ENCODE measurements at places on chromosomes 3 and 15.

GRCh38 chr15:89116404-89116803 lies 28.1 kb downstream of the ABHD2 start:
- no peak for DNase-seq

- no peak for DNase-seq
These were observed 214.3 kb upstream of the LINGO1 start for GRCh38 chr15:77846986-77847385.

- DNase-seq = no peak
These were observed 236.2 kb upstream of the THBS1 start for GRCh38 chr15:39344662-39345141.

DNA sequence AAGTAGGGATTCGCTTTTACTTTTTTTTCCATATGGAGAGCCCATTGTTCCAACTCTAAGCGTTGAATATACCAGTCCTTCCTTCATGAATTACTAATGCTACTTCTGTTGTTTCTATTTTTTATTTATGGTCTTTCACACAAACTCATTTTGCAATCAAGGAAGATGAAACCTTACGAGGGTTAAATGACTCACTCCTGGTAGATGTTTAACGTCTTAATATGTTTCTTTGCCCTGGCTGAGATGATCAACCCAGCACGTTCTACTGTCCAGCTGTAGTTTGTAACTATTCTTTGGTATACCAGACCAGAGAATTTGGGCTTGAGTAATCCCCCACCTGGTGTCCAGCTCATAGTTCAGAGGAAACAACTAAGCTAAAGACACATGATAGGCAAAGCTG lies 23.1 kb downstream of the CDCP1 start:
- DNase-seq = no peak

DNA sequence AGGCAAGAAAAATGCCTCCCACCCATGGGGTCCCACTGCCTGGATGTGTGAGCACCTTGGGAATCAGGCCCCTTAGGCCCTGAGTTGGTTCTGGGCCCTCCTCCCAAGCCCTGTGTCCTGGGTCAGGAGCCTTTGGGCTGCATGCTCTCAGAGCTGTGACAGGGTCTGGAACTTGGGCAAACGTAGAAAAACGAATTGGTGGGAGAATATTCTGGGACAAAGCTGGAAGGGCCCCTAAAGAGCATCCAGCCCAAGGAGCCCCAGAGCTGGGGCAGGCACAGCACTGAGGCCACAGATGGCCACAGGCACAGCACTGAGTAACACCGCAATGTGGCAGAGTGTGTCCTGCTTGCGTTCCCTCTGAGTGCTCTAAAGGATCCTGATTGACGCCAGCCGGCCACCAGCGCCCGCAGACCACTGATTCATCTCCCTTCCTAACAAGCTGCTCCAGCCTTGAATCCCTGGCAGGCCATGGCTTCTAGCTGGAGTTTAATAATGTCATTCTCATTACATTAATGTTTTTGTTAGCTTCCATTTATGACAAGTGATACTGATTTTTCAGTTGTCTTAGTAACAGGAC lies 18.6 kb upstream of the SEC13 start:
- DNase-seq = no peak

DNA sequence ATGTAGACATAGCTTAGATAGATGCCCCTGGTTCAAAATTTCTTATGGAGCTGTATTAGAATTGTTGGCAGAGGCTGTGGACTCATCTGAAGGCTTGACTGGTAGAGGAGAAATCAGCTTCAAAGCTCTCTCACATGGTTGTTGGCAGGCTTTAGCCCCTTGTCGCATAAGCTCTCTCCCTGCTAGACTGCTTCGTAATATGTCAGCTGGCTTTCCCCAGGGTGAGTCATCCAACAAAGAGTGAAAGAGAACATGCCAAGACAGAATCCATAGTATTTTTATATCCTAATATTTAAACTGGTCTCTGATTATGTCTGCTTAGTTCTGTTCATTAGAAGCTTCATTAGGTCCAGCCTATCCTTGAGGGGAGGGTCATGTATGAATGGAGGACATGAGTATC lies 427.4 kb upstream of the NAALADL2 start:
- no peak for DNase-seq

DNA sequence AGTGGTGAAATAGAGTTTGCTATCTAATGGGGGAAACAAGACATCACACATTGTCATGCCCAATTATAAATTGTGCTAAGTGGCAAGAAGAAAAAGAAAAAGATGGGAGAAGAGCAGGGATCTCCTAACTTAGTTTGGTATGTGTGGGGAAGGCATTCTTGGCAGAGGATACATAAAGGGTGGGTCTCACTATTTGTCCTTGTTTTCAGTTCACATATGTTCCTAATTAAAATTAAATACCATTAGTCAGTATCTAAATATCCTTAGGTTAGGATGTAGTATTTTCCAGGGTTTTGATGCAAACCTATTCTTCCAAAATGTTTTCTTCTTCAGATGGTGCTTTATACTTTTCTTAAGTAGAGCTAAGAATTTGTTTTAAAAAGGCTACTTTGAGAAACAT lies 173.7 kb downstream of the B3GALNT1 start:
- DNase-seq = no peak

DNA sequence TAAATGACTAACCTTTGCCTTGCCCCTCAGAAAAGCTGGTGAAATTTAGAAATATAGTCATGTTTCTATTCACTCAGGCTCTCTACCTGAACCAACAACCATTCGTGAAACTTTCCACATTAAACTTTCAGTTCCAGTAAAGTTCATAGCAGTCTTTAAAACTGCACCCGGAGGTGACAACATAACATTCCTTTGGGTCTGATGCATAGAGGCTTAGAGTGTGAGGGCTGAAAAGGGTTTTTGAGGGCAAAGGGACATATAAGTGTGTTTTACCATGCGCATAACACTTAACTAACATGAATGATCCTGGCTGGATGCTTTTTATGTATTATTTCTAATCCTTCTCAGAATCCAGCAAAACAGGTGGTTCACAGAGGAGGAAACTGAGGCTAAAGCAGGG lies 471.7 kb upstream of the MCTP2 start:
- DNase-seq = no peak

DNA sequence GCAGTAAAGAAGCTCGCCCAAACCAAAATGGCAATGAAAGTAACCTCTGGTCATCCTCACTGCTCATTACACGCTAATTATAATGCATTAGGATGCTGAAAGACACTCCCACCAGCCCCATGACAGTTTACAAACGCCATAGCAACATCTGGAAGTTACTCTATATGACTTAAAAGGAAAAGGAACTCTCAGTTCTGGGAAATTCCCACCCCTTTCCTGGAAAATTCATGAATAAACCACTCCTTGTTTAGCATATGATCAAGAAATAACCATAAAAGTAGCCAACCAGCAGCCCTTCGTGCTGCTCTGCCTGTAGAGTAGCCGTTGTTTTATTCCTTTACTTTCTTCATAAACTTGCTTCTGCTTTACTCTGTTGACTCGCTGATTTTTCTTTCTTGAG lies 164.6 kb downstream of the SMAD6 start:
- DNase-seq = no peak

DNA sequence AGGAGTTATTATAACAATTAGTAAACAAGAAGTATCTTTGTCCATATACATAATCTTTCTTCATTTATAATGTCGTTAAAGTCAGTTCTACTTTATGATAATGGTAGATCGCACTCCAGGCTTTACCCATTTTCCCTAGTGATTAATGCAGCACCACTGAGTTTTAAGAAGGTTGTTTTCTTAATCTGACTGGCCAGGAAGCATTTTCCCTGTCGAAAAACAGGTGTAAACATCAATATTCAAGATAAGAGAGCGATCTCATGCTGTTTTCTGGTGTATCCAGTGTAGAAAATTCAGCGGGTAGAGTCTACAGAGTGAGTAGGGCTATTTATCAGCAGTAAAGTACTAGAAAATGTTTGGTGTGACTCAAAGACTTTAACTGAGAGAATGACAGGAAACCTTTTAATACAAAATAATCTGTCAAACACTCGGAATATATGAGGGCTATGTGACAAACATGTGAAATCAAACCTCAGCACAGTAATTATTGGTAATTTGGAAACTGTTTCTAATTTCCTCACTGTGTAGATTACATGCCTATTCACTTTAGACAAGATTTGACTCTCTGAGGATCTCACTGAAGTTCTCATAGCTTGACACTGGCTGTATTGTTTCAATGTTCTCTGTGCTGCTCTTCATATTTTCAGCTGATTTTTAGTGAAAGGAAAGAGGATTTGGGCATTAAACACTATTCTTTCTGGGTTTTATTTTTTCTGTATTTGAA lies 1013.2 kb downstream of the VGLL3 start:
- DNase-seq = no peak

DNA sequence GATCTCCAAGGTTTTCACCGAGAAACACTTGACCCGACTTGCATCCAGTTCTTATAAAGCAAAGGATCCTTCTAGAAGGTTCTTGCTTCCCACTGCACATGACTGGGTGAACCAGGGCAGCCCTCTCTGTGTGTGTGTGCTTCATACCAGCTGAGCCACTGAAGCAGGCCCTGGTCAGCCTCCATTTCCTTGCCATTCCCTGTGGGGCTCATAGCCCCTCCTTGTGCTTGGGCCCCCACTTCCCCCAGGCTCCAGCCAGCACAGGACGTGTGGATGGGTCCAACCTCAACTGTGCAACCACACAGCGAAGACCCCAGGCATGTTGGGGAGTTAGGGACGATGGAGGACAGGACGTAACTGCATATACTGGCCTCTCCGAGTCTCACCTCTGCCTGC lies 15.5 kb downstream of the KLF15 start:
- DNase-seq = no peak

DNA sequence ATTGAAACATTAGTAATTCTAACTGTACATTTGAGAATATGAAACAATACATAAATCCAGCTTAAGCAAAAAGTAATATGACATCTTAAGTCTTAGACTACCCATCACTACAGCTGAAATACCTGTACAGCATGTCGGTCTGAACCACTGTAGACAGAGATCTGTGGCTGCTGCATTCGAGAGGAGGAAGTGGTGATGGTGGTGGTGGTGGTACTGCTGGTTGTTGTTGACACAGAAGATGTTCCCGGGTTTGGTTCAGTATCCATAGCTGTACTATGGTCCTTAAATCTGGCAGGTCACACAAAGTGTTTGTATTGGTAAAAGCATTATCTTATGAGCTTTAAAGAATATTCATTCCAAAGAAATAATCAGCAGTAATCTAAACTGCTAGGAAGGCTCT lies 2.9 kb downstream of the PHC3 start:
- DNase-seq = peak; percentile 18

- DNase-seq = no peak
These were observed 167.8 kb downstream of the CHST2 start for GRCh38 chr3:143287403-143287802.

DNA sequence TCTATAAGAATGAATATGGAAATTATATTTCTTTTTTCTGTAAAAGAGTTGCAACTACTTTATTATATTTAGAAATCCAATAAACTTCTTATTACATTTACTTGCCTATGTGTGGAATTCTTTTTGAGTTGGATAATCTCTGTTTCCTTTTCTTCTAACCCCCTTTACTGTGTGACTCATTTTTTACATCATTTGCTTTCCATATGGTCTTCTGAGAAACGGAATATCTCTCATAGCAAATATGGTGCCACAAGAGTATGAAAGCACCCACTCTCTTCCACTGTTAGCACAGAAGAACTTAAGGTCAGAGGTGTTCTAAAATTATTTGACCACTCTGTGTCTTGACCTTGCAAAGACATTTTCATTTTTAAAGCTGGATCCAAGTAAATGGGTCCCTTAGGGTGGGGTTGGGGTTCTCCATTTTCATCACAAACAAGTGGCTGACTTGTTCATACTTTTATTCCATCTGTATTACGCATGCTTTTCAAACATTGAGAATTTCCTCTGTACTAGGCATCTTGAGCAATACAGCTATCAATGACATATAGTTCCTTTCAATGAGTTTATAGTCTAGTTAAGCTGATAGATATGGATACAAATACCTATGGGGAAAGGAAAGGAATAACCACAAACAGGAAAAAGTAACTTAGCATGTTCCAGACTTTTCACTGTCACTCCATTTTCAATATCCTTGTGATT lies 281.1 kb upstream of the TPRG1 start:
- no peak for DNase-seq

DNA sequence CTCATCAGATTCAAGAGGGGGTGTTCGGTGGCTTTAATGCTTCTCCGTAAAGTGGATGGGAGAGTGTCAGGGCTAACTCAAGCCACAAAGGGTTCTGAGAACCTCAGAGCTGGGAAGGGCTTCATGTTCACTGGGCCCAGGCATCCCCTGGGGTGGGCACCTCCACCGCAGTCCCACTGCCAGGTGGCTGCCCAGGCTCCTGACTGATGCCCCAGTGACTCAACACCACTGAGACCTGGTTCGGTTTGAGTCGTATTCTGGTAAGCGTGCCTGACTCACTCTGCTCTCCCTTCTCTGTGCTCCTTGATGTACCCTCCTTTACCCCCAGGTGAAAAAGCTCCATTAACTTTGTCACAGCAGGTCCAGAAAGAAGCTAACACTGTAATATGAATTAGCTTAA lies 304.6 kb downstream of the RPLP1 start:
- peak; percentile 72 for DNase-seq

- DNase-seq = no peak
These were observed 1033.9 kb downstream of the FHIT start for GRCh38 chr3:60217156-60217911.

GRCh38 chr15:80876348-80876674 lies 97.1 kb downstream of the CEMIP start:
- DNase-seq = no peak

DNA sequence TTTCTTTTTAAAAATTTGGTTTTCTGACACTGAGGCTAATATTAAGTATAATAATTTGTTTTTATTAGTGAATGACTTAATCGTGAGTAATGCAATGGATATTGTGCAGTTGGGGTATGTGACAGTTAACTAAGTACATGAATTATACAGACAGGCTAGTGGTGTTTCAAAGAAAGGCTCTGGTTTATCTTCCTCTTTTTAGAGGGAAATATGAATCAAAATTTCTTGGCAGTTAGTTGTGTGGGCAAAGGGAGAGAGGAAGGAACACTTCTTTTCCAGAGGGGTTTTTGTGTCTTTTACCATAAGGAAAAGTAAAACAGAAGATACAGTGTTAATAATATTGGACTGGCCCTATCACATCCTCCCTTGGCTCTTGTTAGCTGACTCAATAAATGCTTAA lies 2.7 kb downstream of the ZNF654 start:
- no peak for DNase-seq

DNA sequence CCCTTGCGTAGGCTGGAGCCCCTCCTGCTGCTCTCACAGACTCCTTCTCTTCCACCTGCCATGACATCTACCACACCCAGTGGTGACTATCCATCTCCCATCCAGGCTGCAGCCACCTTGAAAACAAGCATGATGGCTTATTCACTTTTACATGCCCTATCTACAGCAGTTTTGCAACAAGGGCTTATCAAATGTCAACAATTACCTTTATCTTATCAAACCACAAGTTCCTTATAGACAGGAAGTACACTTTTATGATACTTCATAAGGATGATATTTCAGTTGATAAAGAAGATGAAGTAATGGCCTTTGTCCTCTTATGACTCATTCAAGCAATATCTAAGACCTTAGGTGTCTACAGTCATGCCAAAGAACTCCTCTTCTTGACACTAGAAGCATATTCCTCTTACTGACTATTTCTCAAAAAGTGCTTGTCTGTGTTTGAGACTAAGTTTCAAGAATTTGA lies 125.3 kb upstream of the SPRED1 start:
- no peak for DNase-seq

GRCh38 chr3:2156244-2156847 lies 57.7 kb downstream of the CNTN4 start:
- DNase-seq = no peak
